T-helper 22 cell (primary cell): ENCODE measurements at places on chromosomes 5 and 9.

DNA sequence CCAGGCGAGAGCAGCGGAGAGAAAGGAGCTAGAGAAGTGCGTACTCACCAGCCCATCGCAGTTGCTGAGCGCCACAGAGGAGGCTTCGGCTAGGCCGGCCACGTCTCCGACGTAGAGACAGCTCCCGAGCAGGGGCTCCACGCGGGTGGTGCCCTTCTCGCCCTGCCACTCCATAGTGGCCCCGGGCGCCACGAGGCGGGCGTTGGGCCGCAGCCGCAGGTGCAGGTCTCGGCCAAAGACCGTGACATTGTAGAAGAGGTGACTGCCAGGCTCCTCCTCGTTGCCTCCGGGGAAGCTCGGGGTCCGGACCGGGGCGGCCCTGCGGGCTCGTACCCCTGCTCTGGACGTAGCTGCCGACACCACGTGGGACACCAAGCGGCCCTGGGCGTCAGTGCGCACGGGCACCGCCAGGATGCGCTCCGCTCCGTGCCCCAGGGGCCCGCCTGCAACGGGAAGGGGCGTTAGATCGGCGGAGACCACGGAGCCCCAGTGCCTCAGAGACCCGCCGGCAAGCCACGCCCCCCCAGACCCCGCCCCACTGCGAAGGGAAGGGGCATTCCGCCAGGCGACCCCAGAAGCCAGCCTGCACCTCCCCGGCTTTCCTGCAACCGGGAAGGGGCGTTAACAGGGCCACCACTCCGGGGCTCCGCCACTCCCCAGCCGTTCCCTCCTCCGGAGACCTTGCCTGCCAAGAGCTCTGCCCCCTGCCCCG lies 1.4 kb downstream of the ADAMTS2 start:
- DNase-seq, result no peak

DNA sequence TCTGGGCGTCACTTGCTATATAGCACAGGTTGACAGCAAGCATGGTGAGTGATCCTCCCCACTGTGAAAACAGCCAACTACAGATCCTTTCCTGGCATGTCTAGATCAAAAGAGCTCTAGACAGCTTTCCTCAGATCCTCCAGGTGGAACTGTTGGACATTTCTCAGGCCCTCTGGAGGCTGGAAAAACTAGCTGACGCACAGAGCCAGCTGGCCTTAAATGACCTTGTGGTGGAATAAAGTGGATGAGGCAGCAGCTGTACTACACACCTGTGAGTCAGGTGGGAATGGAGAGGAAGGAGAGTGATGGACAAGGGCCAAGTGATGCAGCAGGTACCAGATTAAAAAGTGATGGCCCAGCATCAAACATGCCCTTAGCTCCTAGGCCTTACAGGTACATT lies 172.7 kb downstream of the TRIM32 start:
- no peak for DNase-seq

- DNase-seq, result no peak
Measured at GRCh38 chr5:123273984-123274383, 149.2 kb downstream of the CEP120 start.

GRCh38 chr9:4238522-4238921 lies 61.3 kb downstream of the GLIS3 start:
- DNase-seq, result no peak

DNA sequence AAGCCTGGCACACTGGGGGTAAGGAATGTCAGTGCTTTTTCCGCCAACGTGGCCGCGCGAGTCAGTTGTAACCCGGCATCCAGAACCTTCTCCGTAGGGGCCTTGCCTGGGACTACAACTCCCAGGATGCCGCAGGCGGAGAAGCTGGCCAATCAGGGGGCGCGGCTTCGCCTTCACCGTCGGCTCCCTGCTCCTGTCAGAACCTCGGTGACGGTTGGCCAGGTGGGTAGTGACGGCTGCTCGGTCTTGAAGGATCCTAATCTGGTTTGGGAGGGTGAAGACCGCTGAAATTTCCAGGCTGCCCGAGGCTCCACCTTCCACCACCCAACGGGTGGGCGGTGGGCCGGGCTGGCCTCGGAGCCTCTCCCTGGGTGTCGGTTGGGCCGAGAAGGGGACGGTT lies at the start of gene C5orf58:
Gene C5orf58, plus strand, starts transcription at position 200 of the 400 bp plus-strand sequence. CDS start 1,992 bp downstream, outside the sequence.
- DNase-seq, result no peak

- DNase-seq, result no peak
Measured at GRCh38 chr9:81558091-81558830, 131.1 kb downstream of the TLE1 start.

DNA sequence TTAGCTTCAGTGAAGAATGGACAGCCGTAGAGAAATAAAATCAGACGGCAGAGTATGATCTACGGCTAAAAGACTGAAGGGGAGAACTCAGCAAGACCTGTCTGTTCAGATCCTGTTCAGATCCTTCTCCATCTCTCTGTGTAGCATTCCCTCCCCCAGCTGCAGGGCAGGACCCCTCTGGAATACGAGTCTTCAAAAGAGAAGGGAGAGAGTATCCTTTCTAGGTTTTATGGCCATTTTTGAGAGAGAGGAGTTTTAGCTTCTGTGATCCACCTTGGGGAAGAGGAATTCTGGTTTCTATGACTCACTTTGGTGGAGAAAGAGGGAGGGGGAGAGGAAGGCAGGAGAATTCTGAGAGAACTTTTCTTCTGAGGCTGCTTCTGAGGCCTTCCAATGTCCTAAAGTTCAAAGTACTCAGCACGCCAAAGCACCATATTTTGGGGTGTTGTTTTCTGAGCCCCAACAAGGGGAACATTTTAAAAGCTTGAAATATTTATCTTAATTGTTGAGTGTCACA lies 194.4 kb upstream of the TLE4 start:
- DNase-seq, result no peak

DNA sequence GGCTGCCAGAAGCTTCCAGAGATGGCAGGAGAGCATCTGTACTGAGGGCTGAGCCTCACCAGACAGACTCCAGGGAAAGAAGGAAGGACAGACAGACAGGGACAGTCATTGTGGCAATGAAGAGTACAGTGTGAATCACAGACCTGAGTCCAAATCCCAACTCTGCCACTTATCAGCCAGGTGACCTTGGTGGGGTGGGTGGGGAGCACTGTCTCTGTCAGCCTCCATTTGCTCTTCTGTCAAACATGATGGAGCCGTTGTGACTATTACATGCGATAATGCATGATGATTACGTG lies 85.9 kb upstream of the FSTL4 start:
- no peak for DNase-seq

DNA sequence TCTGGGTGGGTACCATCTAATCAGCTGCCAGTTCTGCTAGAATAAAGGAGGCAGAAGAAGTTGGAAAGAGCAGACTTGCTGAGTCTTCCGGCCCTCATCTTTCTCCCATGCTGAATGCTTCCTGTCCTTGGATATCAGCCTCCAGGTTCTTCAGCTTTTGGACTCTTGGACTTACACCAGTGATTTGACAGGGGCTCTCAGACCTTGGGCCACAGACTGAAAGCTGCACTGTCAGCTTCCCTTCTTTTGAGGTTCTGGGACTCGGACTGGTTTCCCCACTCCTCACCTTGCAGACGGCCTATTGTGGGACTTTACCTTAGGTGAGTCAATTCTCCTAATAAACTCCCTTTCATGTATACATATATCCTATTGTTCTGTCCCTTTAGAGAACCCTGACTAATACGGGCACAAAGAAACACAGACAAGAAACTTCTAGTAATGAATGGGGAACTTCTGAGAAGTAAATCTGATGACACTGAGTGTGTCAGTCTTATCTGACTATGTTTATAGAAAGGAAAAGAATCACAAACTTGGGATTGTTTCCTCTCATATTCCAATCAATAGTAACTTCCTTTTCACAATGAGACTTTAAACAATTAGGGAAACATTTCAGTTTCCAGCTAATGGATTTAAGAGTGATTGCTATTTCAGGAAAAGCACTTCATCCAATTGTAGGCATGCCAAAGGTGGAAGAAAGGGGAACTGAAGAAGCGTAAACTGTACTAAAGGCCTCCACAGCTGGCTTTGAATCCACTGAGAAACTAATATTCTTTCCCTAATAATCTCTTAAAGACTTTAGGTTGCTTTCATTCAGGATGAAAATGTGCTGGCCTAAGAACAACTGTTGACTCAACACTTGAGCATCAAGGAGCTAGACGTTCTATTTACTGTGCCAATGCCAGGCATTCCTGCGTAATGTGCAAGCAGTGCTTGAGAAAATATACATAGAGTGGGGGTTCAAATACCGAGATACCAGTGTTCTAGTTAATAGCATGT lies 127.9 kb upstream of the PTGER4 start:
- no peak for DNase-seq
